ENCODE measurements at places on chromosomes 4 and X.

GRCh38 chr4:32172761-32173160 is 1452.6 kb downstream of the PCDH7 start:
- no peak for DNase-seq

GRCh38 chr4:175716961-175717360 is 95.1 kb downstream of the GPM6A start:
- DNase-seq: no peak

DNA sequence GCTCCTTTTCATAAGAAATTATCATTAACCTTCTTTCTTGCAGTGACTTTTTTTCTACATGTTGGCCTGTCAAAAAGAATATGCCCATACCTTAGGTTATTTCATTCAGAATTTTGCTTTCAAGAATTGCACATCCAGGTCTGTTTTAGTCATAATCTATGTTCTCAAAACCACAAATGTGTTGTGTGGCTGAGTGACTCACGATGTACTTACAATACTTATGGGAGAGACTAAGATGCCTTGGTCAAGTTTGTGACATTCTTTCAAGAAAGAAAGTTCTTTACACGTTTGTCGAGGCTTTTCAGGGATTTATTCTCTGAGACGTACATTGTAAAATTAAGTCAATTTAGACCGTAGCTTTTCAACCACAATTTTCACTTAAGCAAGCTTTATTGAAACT is 396.7 kb downstream of the FSTL5 start:
- DNase-seq: no peak

DNA sequence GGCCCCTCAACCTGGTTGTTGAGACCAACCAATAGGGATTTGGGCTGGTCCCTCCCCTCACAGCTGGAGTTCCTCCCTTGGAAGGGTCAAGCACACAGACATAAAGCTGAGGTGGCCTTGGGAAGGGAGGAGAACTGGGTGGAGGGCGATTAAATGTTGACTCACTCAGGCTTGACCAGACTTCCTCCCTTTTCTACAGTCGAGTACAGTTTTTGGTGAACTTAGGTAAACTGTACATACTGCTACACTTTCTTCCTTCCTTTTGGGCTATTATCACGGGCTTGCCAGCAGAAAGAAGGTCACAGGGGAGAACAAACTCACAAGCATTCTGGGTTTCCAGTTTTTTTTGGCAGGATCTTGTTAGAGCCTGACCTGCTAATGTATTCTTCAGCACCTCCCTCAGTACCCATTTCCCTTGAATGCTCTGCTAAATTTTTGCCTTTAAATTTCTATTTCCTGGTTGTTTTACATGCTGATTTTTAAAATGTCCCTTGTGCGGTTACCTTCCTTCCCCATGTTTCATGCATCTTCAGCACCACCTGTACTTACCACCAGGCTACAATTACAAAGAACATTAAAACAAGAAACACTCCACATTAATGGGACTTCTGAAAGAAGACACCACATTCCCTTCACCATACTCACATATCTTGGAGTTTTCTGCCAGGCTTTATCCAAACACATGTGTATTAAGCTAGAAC is 135.2 kb upstream of the RASGEF1B start:
- no peak for DNase-seq

- DNase-seq: no peak
These were observed 6.7 kb upstream of the GPRIN3 start for GRCh38 chr4:89314291-89314690.

All from NCI-H1092 treated with DMSO at 0.1 percent for 48 hours (cell line).